ENCODE measurements at places on chromosomes 6 and 20.

DNA sequence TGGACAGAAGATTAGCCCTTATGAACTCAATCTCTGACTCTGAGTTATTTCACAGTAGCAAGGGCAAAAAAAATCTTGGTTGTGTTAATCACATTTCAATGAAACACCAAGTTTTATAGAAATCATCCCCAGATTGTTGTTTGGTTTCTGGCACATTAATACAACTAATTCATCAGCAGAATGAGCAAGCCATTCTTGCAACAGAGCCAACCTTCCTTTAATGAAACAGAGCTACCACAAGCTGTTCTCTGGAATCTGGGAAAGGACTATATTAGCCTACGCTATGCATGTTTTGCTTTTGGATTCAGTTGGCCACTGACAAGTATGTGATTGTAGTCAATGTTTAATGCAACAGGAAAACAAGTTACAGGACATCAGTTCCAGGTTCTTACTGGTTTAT, 13.8 kb upstream of the POPDC3 start:
- no peak overlapping the region for H3K4me3 ChIP-seq
- H3K27ac ChIP-seq: no peak overlapping the region
- DNase-seq: no peak
- H3K4me1 ChIP-seq: no peaks in the 10 kb centered on the region
- peaks cover 9% of the 10 kb centered on the region for H3K27me3 ChIP-seq
- H3K36me3 ChIP-seq: no peaks in the 10 kb centered on the region

GRCh38 chr6:79077715-79078074, 359 bp downstream of the PHIP start:
- peak overlapping the region; percentile 98 for H3K27ac ChIP-seq
- H3K4me1 ChIP-seq: peaks cover 53% of the 10 kb centered on the region
- no peaks in the 10 kb centered on the region for H3K36me3 ChIP-seq

GRCh38 chr20:57265997-57266290, 497 bp downstream of the BMP7 start:
- H3K27ac ChIP-seq: no peak overlapping the region
- no peaks in the 10 kb centered on the region for H3K4me1 ChIP-seq
- peaks cover 52% of the 10 kb centered on the region for H3K27me3 ChIP-seq
- no peaks in the 10 kb centered on the region for H3K36me3 ChIP-seq
- DNase-seq: no peak
- H3K4me3 ChIP-seq: peak overlapping the region; percentile 22

DNA sequence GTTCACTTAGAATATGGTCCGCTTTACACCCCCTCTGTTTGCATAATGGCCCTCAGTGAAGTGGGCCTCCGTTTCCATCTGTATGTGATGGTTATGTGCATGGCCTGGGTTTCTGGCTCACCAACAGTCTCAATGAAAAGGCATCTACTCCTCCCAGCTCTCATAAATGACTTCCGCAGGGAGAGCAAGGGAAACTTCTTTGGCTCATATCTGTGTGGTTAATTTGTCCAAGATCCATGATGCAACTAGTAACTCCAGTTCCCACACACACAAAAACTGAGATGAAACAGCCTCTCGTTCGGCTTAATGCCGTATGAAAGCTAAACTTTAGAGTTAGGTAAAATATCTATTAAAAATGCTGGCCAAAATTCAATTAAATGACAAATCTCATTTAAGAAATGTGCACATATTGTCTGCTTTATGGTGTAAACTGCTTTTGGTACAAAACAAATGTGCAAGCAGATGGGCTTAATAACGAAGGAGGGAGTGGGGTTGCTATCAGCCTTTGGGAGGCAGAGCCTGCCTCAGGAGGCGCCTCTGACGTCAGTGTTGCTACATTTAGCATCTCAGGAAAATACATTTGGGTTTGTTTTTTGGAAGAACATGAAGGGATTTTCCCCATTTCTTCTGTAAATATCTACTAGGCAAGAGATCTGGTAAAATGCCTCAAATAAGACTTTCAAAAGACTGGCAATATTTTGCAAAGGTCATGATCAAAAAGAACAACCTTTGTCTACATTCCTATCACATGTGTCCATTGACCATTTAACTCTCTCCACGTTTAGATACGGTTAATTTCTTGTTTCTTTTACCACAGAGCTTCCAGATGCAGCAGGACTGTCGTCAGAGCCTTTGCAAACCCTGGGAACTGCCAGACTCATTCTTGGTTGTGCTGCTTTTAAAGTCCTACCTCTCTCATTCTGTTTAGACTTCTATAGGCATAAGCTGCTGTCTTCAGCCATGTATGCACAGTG, 96.8 kb downstream of the ARMC2 start:
- no peaks in the 10 kb centered on the region for H3K36me3 ChIP-seq
- DNase-seq: no peak
- peak overlapping the region; percentile 81 for H3K27ac ChIP-seq
- H3K27me3 ChIP-seq: no peaks in the 10 kb centered on the region
- no peak overlapping the region for H3K4me3 ChIP-seq

DNA sequence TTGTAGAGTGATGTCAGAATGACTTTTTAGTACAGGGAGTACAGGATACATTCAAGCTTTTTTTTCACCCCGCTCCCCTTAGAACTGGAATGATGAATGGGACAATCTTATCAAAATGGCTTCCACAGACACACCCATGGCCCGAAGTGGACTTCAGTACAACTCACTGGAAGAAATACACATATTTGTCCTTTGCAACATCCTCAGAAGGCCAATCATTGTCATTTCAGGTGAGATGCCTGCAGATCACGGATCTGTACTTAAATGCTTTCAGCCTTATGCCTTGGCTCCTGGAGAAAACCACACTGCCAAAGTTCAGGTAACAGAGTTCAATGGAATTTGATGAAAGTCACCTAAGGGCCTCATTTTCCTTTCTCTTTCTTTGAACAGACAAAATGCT, 8.5 kb downstream of the TNFAIP3 start:
- DNase-seq: no peak
- no peaks in the 10 kb centered on the region for H3K27me3 ChIP-seq
- H3K27ac ChIP-seq: no peak overlapping the region
- H3K36me3 ChIP-seq: peaks cover 60% of the 10 kb centered on the region
- peaks cover 48% of the 10 kb centered on the region for H3K4me1 ChIP-seq

DNA sequence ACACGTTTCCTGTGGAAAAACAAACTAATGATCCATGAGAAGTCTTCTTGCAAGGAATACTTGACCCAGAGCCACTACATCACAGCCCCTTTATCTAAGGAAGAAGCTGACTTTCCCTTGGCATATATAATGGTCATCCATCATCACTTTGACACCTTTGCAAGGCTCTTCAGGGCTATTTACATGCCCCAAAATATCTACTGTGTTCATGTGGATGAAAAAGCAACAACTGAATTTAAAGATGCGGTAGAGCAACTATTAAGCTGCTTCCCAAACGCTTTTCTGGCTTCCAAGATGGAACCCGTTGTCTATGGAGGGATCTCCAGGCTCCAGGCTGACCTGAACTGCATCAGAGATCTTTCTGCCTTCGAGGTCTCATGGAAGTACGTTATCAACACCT, 35.4 kb downstream of the GCNT2 start:
- H3K4me3 ChIP-seq: no peak overlapping the region
- no peaks in the 10 kb centered on the region for H3K36me3 ChIP-seq
- no peaks in the 10 kb centered on the region for H3K27me3 ChIP-seq
- no peak for DNase-seq
- no peaks in the 10 kb centered on the region for H3K4me1 ChIP-seq

GRCh38 chr20:1619861-1620444, at the start of gene SIRPB1:
Gene SIRPB1, minus strand, starts transcription at chr20:1620009. Its CDS starts 65 bp downstream, at chr20:1619944.
- H3K4me3 ChIP-seq: peak within 1 kb of the TSS; percentile 4
- peaks cover 68% of the 10 kb centered on the region for H3K4me1 ChIP-seq
- H3K27ac ChIP-seq: peak within 1 kb of the TSS; percentile 85
- no peaks in the 10 kb centered on the region for H3K27me3 ChIP-seq
- peak; percentile 79 for DNase-seq

- H3K36me3 ChIP-seq: no peaks in the 10 kb centered on the region
- peaks cover 30% of the 10 kb centered on the region for H3K27me3 ChIP-seq
- H3K27ac ChIP-seq: no peak overlapping the region
- H3K4me3 ChIP-seq: no peak overlapping the region
- H3K4me1 ChIP-seq: peaks cover 4% of the 10 kb centered on the region
Observed at GRCh38 chr20:20360464-20360863, 7.4 kb upstream of the INSM1 start.

DNA sequence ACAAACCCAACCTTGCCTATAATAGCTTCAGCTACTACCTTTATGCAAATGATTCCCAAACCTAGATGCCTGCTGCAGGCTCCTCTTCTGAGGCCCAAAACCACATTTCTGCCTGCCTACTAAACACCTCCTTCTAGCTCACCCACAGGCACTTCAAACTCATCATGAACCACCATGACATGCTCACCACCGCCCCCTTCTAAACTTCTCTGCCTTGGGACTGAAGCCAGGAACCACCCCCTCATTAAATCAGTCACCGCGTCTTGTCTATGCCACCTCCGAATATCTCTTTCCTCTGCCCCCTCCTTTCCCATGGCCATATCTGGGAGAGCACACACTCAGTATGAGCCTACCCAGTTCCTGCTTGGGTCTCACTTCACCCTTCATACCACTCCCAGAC, 101.2 kb downstream of the SNAP25 start:
- H3K27ac ChIP-seq: no peak overlapping the region
- H3K36me3 ChIP-seq: no peaks in the 10 kb centered on the region
- no peak for DNase-seq
- H3K4me3 ChIP-seq: no peak overlapping the region

GRCh38 chr6:133236932-133237331, 4.2 kb upstream of the EYA4 start:
- H3K36me3 ChIP-seq: no peaks in the 10 kb centered on the region
- no peak overlapping the region for H3K4me3 ChIP-seq
- no peak for DNase-seq
- H3K27ac ChIP-seq: no peak overlapping the region
- H3K27me3 ChIP-seq: peaks cover 26% of the 10 kb centered on the region

- peaks cover 16% of the 10 kb centered on the region for H3K36me3 ChIP-seq
- no peak for DNase-seq
- H3K4me1 ChIP-seq: peaks cover 5% of the 10 kb centered on the region
Observed at GRCh38 chr6:34601706-34602105, 45.6 kb upstream of the SPDEF start.

- no peak for DNase-seq
- H3K36me3 ChIP-seq: no peaks in the 10 kb centered on the region
- no peak overlapping the region for H3K27ac ChIP-seq
- H3K27me3 ChIP-seq: no peaks in the 10 kb centered on the region
Observed at GRCh38 chr6:55040102-55040848, 134.0 kb upstream of the HCRTR2 start.

DNA sequence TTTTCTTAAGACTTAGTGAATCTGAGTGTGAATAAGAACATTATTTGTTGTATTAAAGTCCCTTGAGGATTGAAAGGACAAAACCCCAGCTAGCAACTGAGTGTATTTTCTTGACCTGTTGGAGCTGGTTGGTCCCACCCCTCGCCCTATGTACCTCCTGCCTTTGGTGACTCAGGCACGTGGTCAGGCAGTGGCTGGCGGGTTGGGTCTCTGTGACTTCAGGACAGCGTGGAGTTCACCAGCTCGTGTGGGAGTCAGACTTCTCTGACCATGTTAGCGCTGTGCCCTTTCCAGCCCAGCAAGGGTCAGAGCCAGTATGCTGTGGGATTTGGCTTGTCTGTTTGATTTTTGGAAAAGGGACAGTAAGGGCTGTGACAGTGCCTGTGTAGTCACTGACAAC, 93.7 kb downstream of the SSR1 start:
- peaks cover 74% of the 10 kb centered on the region for H3K4me1 ChIP-seq
- H3K27ac ChIP-seq: peak overlapping the region; percentile 72
- no peak for DNase-seq

DNA sequence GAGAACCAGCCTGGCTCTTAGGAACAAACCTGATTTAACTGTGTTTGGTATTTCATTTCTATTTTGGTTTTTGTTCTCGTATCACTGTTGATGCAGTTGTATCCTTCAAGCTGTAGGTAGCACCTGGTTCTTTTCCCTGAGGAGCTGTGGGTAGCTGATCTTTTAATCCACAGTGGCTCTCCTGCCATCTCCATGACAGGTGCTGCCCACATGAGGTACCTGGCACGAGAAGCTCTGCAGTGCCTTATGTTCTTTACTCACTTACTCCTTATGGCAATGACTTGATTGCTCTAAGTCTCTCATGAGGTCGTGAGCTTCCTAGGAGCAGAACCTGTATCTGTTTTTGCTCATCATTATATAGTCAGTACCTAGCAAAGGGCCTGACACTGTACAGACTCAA, 74.3 kb upstream of the EMILIN3 start:
- no peaks in the 10 kb centered on the region for H3K4me1 ChIP-seq
- H3K36me3 ChIP-seq: peaks cover 61% of the 10 kb centered on the region
- no peaks in the 10 kb centered on the region for H3K27me3 ChIP-seq
- no peak for DNase-seq
- no peak overlapping the region for H3K27ac ChIP-seq
- no peak overlapping the region for H3K4me3 ChIP-seq

DNA sequence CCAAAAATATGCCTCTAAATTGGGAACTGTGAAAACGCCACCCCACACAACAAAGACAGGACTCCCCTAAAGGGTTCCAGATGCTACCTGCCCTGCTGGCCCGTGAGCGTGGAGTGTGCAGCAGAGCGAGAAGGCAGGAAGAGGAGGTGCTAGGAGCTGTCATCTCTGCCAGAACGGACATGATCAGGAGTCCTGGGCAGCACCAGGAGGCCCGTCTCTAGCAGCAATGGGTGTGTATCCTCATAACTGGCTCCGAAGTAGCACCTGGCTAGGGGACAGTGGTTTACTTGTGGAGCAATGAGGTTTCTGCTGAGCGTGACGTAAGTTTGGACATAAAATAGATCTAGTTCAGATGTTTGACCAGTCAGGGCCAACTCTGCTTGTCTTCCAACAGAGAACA, 226.0 kb downstream of the CDH4 start:
- H3K27ac ChIP-seq: no peak overlapping the region
- H3K36me3 ChIP-seq: no peaks in the 10 kb centered on the region
- DNase-seq: no peak
- H3K27me3 ChIP-seq: no peaks in the 10 kb centered on the region
- no peaks in the 10 kb centered on the region for H3K4me1 ChIP-seq

DNA sequence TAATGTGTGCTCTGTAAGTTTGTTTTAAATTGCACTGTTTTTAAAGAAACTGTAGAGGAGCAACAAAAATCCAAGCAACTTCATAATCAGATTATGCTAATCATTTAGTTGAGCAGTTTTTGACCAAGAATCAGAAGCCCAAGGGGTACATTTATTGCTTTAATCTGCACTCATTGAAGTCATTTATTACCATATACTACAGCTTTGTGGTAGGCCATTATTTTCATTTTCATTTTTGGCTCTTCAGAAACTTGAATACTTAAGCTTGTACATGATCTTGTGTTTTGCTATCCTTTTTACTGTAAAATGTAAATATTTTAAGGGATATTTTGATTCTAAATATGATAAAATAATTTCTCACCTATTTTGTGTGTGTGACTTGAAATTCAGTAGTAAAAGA, 78.5 kb downstream of the PHF3 start:
- H3K27me3 ChIP-seq: no peaks in the 10 kb centered on the region
- DNase-seq: no peak
- H3K27ac ChIP-seq: no peak overlapping the region
- no peaks in the 10 kb centered on the region for H3K4me1 ChIP-seq
- no peak overlapping the region for H3K4me3 ChIP-seq
